ENCODE measurements at places on chromosomes 16 and 17.

- no peak for DNase-seq
Measured at GRCh38 chr17:82767041-82767754, 15.3 kb downstream of the TBCD start.

DNA sequence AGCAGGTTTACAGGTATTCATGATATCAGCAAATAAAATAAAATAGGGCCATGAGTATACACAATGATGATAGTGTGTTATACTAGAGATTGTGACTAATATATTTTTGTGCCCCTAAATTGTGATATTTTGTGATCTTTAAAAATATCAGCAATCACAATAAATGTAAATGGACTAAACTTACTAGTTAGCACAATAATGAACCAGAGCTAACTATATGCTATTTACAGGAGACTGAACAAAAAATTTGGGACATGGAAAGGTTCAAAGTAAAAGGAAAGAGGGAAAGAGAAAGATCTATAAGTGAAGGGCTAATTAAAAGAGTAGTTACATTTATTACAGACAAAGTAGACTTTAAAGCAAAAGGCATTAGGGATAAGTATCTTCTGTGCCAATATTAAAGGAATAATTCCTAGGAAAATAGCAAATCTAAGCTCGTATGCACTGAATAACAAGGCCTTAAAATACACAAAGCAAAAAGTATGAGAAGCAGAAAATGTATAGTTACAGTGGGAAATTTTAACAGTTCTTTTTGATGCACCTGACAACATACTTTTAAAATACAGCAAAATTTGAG lies 5.0 kb upstream of the MSI2 start:
- DNase-seq, result no peak

- DNase-seq, result no peak
Measured at GRCh38 chr17:36980280-36980761, 31.6 kb downstream of the AATF start.

DNA sequence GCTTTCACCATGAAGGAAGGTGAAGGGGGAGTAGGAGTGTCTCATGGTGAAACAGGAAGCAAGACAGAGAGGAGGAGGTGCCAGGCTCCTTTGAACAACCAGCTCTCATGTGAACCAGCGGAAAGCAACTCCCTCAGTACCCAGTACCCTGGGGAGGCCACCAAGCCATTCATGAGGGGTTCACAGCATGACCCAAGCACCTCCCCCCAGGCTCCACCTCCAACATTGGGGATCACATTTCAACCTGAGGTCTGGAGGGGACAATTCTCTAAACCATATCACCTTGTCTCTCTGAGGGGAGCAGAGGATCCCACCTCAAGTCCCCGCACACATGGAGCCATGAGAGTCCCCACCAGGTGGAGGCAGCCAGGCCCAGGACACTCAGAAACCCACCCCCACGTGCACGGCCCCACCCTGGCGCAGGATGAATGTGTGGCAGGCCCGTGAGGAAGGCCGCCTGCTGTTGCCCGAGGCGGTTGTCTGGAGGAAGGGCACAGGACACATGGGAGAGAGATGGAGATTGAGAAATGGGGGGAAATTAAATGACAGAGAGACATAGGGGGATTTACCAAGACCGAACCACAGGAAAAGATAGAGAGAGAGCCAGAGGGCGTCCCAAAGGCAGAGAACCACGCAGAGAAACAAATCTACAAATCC lies 85.9 kb downstream of the TMEM132E start:
- DNase-seq, result no peak

- DNase-seq, result no peak
Measured at GRCh38 chr16:57621521-57622271, 6.7 kb upstream of the ADGRG1 start.

DNA sequence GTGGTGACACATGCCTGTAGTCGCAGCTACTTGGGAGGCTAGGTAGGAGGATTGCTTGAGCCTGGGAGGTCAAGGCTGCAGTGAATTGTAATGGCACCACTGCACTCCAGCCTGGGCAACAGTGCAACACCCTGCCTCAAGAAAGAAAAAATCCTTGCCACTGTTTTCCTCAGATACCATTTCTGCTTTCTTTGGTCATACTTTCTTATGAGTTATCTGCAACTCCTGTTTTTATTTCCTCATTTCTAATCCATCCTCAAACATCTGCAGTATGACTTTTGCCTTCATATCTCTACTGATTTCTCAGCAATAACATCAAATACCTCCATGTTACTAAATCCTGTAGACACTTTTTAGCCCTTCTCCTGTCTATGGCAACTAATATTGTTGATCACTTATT lies 3.1 kb upstream of the AP2B1 start:
- no peak for DNase-seq

DNA sequence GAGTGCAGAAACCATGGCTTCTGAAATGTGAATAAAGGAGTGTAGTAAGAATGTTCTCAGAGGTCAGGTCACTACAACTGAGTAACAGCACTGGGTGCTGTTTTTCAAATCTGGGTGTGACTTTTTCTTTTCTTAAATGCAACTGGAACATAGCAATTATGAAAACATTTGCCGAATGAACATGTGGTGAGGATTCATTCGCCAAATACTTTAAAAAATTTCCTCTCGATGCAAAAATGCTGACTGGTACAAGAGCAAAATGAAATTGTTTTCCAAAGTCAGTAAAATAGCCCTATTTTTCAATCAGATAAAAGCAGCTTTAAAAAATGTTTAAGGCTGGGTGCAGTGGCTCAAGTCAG lies 18.6 kb downstream of the ZDHHC7 start:
- no peak for DNase-seq

GRCh38 chr17:48412841-48413240 lies 17.2 kb downstream of the SKAP1 start:
- DNase-seq, result no peak

- no peak for DNase-seq
Measured at GRCh38 chr16:81453091-81453728, 8.6 kb downstream of the CMIP start.

GRCh38 chr16:28136751-28137434 lies 73.4 kb upstream of the GSG1L start:
- DNase-seq, result peak; percentile 13

- DNase-seq, result no peak
Measured at GRCh38 chr17:62679866-62680377, 52.5 kb downstream of the MRC2 start.

GRCh38 chr16:86205521-86206245 lies 304.6 kb upstream of the FOXF1 start:
- DNase-seq, result no peak

DNA sequence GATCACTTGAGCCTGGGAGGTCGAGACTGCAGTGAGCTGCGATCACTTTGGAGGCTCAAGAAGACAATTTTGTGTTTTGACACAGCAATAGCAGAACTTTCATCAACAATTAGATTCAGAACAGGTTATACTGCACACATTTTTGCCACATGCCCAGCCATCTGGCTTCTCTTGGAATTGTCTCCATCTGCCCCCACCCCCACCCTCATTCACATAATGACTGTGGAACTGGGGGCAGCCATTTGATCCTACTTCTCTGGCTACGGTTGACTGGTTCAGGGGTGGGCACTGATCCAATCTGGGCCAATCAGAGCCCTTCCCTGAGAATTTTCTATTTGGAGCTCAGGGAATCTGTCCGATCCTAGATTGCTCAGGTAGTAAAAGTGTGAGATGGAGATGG lies 14.0 kb downstream of the TMEM92 start:
- DNase-seq, result no peak

DNA sequence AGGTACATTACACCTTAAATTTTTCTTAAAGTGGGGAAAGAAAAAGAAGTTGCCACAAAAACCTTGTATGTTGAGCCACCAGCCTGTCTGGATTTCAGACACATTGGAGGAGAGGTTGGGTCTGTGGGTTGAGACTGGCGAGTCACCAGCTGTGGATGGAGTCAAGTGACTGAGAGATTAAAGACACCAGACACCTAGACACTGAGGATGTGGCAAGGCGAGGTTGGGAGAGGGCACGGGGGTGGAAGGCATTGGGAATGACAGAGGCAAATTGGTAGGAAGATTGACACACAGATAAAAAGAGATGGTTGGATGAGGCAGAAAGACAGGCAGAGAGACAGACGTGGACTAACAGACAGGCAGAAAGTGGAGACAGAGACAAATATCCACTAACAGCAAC lies 49.6 kb downstream of the KCNJ12 start:
- no peak for DNase-seq

DNA sequence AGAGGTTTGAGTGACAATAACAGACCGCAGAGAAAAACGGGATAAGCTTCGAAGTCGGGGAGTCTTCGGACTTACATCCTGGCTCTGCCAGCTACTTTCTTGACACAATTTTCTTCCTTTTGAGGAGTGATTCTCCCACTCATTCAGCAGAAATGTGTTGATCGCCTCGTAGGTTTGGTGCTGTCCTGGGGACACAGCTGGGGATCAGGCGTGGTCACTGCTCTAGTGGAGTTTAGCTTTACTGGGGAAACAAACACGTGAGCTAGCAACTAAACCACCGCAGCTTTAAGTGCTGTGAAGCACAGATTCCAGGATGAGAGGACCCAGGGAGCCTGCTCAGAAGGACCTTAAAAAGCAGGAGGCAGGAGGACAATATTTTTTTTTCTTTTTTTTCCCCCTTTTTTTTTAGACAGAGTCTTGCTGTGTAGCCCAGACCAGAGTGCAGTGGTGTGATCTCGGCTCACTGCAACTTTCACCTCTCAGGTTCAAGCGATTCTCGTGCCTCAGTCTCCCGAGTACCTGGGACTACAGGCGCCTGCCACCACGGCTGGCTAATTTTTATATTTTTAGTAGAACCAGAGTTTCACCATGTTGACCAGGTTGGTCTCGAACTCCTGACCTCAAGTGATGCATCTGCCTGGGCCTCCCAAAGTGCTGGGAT lies 858 bp downstream of the NUBP1 start:
- no peak for DNase-seq

- peak; percentile 78 for DNase-seq
Measured at GRCh38 chr17:49997773-49998703, 3.0 kb upstream of the DLX3 start.

DNA sequence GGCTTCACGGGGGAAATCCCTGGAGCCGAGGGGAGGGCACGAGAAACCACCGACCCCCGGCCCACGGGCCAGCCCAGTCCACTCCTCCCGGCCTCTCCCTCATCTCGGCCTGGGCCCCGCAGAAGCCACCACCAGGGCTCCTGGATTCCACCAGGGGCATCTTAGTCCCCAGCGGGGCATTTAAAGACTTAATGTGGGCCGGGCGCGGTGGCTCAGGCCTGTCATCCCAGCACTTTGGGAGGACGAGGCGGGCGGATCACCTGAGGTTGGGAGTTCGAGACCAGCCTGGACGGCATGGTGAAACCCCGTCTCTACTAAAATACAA lies 24.1 kb upstream of the ABR start:
- no peak for DNase-seq

DNA sequence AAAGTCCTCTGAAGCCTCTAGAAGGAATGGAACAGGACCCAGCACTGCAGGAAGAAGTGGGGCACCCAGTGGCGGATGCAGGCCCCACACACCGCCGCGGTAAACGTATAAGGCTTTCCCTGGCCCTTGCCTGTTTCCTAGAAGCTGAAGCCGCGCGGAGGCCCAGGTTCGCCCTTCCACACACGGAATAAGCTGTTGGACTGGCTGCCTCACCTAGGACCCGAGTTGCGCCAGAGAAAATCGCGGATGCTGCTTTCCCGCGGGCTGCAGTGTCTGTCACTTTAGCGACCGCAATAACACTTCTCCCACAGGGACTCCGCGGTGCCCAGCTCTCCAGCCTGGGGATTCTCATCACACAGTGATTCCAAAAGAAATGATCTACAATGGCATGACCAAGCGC lies 1736.9 kb downstream of the TP53TG3F start:
- DNase-seq, result no peak

GRCh38 chr17:57206928-57207327 lies 49.4 kb upstream of the MSI2 start:
- no peak for DNase-seq

GRCh38 chr16:67917852-67918236 lies 13.8 kb downstream of the CTRL start:
- DNase-seq, result no peak

GRCh38 chr17:48907713-48908046 lies 527 bp upstream of the UBE2Z start:
- DNase-seq, result no peak

DNA sequence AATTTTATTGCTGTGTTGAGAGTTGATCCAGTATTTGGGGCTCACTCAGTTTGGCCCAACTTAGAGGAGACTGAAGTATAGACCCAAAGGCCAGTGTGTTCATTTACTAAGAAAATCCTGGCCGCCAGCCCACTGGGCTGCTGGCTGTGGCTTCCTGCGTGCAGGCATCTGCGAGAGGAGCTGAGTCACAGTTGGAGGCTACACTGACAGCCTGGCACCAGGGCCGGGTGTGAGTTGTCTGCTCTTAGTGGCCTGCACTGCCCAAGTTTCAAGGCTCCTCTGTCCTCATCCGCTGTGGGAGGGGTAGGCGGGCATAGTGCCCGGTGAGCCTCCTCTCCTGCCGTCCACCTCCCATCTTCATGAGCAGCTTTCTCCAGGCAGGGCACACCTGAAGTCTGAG lies 54.2 kb downstream of the PLD6 start:
- peak; percentile 28 for DNase-seq

GRCh38 chr16:20846030-20846429 lies 39.7 kb downstream of the REXO5 start:
- DNase-seq, result no peak

DNA sequence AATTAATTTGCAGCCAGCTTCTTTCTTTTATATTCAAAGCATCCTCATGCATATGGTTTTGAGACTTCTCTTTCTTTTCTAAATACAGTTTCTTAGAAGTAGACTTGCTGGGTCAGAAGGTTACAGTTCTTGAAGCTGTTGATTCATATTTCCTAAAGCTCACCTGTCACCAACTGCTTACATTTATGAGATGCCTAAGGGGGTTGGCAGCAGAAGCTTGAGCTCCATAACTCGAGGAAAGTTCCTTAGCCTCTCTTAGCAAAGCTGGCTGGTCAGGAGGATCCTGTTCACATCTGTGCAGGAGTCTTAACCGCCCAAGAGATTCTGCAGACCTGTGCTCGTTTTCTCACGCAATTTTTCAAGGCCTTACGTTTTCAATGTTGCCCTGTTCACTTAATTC lies 218.8 kb downstream of the SNX29 start:
- no peak for DNase-seq

DNA sequence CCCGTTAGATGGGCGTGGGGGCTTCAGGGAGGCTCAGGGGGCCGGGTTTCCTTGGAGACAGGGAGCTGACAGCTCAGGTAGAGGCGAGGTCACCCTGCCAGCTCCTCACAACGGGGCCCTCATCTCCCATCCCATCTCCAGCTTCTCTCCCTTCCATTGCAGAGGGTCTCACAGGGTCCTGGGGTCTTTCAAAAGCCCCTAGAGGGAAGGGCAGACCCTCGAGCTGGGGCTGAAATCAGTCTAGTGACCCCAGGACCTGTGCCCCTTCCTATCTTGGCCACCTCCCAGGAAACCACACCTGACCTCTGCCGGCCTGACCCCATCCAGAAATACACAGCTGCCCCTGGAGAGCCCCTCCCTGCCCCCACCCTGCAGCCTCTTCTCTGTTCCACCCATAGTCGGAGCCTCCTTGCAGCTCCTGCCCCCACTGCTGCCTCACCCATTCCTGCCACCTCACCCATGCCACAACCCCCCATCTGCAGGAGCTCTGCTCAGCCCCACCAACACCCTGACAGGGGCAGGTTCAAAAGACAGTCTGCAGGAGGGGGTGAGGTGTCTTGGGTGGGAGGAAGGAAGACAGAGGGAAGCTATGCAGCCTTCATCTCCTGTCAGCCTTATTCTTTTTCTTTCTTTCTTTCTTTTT lies 23.4 kb downstream of the PIK3R5 start:
- peak; percentile 52 for DNase-seq

GRCh38 chr17:21295036-21295952 lies 10.8 kb downstream of the MAP2K3 start:
- DNase-seq, result no peak

GRCh38 chr16:68229431-68230175 lies 6.3 kb downstream of the ESRP2 start:
- no peak for DNase-seq
